ENCODE measurements at places on chromosomes 6 and 20.

GRCh38 chr6:22476811-22477390 lies 92.5 kb upstream of the HDGFL1 start:
- no peak for DNase-seq

DNA sequence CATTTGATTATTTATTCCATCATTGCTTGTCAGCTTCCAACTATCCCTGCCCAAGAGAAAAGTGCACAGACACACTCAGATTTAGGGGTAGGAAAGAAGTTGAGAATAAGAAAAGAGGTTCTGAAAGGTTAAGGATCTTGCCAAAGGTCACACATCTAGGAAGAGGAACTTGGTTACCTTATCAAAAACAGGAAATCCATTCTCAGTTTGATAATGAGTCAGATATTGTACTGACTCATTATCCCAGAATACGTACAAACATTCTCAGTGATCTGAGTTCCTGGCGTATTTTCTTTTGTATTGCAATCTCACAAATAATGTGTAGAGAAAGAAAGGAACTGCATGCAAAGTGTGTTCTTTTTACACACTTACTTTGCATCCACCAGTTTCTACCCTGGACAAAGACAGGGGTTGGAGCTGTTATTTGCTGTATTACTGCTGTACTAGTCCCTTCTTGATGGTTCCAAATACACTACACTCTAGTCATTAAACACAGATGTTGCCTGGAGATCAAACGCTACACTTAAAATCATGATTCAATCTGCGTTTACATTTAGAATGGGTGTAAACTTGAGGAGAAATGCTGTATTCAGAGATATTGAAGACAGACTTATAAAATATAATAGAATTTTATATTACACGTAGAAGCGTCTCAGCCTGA lies 545.7 kb downstream of the PRKN start:
- DNase-seq = no peak

DNA sequence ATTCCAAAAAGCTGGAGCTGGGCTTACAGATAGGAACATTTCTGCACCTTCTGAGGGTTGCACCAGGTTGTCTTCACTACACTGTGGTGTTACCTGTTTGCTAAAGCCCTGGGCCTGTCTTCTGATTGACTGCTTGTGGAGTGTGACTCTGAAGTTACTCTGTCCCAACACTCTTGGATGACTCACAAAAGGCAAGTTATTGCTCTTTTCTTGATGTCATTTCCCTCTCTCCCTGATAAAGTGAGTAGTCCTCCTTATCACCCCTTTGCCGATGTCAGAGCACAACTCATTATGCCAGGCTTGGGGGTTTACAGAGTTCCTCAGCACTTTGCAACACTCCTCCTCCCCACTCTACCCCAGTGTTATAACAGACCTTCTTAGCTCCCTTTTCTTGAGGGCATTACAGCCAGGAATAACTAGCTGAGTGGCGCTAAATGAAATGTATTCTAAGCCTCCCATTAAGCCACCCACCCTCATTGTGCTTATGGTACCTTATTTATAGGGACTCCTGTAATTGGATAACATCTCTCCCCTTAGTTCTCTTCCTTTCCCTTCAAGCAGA lies 36.1 kb upstream of the NKX2-4 start:
- no peak for DNase-seq

DNA sequence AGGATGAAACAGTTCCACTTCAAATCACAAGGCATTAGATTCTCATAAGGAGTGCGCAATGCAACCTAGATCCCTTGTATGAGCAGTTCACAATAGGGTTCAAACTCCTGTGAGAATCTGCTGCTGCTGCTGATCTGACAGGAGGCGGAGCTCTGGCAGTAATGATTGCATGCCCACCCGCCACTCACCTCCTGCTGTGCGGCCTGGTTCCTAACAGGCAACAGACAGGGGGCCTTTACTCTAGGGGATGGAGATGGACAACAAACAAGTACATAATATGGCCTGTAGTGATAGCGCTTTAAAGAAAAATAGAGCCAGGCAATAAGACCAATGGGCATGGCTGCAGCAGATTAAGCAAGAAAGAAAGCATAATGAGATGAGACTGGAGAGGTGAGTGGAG lies 2.7 kb upstream of the TBC1D22B start:
- DNase-seq = no peak

All from GM13977 (cell line).